ENCODE measurements at places on chromosomes 16 and 17.

- DNase-seq = no peak
These were observed 79.4 kb downstream of the PRKCA start for GRCh38 chr17:66381701-66382362.

- DNase-seq = peak; percentile 70
These were observed 22.5 kb downstream of the ZCCHC14 start for GRCh38 chr16:87470332-87470731.

- DNase-seq = no peak
These were observed 47.4 kb upstream of the ZFHX3 start for GRCh38 chr16:73095142-73095820.

DNA sequence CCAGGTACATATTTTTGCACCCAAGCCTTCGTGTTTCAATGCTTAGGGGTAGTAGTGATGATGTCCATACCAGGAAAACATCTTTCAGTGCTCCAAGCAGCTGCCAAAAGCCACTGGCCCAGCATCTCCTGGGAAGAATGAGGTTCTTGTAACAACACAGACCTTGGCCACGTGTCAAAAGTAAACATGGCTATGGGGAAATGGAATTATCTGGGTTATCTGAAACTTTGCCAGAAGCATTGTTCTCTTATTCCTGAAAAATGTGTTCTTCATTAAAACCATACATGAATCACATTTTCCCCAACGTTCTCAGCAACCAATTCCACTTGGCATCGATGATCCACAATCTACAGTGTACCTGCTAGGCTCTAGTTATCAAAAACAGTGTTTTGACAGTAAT, 524.2 kb upstream of the EEF2KMT start:
- DNase-seq = no peak

Measured in fibroblast of mammary gland (primary cell).